ENCODE measurements at places on chromosomes 1 and 21.

GRCh38 chr1:24968941-24969585 is 39.0 kb upstream of the RUNX3 start:
- DNase-seq = no peak

DNA sequence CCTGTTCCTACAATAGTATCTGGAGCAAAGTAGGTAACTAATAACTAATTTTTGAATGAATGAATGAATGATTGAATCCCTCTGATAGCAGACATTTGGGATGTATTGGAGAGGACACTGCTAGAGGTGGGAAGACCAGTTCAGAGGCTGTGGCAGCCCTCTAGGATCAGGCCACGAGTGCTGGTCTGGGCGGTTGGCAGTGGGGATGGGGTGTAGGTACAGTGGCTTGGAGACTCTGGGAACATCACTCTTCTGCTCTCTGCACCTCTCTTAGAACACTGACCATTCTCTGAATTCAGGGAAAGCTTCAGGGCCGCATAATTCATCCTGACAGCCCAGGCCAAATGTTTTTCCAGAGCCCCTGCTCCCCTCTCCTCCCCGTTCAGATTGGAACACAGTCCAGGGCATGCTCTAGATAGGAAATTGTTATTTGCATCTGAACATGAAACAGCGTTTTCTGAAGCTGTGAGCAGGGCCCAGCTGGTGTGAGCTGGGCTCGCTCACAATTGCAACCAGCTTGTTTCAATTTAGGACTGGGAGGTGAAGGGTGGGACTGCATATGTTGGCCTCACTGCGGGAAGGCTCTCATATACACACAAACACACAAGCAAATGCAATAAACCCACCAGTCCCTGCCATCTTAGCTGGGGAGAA is 253.1 kb upstream of the USP24 start:
- no peak for DNase-seq

- no peak for DNase-seq
Observed at GRCh38 chr1:58839846-58840835, 56.3 kb upstream of the JUN start.

GRCh38 chr1:185646202-185646683 is 87.9 kb upstream of the HMCN1 start:
- no peak for DNase-seq

GRCh38 chr1:243658594-243659105 is 191.4 kb downstream of the AKT3 start:
- DNase-seq = no peak

GRCh38 chr1:201426479-201427310 is 5.2 kb upstream of the TNNI1 start:
- DNase-seq = no peak

DNA sequence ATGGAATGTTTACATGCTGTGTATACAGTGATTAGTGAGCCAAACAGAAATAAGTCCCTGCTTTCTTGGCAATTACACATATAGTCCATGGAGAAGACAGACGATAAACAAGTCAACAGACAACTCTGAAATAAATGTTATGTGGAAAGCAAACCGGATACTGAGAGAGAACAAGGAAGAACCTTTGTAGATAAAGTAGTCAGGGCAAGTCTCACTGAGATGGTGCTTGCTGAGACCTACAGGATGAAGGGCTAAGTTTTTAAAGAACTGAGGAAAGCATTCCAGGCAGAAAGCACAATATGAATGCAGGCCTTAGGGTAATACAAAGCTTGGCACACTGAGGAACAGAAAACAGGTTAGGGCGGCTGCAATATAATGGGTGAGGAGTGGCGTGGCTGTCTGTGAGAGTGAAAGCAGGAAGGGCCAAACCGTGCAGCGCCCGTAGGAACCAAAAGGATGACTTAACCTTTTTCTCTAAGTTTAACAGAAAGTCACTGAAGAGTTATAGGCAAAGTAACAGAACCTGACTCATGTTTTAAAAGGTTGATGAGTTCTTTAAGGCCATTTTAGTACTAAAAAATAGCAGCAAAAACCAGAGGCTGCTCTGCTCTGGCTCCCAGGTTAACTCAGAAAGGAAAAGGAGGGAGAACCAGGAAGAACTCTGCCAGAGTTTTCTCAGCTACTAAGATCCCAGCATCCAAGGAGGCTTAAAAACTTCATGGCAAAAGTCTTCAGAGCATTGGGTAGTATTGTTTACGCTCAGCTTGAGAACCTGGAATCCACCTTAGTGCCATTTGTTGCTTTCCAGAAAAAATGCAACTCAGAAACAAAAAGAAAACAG is 8.7 kb upstream of the TTF2 start:
- no peak for DNase-seq

DNA sequence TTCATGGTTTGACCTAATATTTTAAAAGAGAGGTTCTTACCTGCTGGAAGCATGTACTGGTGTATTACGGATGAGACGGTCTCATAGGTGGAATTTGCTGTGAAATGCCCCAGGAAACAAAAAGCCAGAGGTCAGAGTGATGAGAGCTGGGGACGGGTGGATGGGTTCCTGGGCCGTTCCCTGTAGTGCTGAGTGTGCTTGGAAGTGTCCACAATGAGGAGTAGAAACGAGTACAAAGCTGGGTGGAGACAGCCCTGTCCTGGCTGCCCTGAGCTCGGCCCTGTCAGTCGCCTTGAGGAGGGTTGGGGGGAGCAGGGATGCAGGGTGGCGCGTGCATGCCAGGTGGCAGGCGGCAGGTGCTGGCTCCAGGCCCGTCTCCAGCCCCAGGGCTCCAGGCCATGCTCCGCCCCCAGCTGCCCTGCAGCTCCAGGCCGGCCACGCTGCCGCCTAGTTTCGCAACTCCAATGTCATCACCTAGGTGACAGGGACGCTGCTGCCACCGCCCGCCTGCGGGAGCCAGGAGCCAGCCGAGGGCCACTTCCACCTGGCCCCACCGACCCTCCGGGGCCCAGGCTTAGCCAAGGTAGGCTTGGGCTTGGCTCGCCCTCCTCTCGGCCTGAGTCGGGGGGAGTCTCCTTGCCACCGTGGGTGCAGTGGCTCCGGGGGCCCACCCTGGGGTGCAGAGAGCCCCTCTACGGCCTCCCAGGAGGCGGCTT is 16.4 kb downstream of the TP73 start:
- DNase-seq = peak; percentile 11
